ENCODE measurements at places on chromosomes 11 and 22. TPM values are rescaled to one million over a fixed set of nuclear protein-coding genes. Genes with fewer than 3 reads are reported as not detected.

CRYBA4 gene
- total RNA-seq = not detected

OR4C6 gene
- not detected for total RNA-seq

DNAJB7 gene
- total RNA-seq = not detected

RAB38 gene
- 2.9 TPM for total RNA-seq

INPP5J gene
- 0.74 TPM for total RNA-seq

ESAM gene
- 0.37 TPM for total RNA-seq

Measured in smooth muscle cell of the umbilical artery (primary cell).